ENCODE measurements at places on chromosomes 6 and 20.
A peak's percentile ranks its signal among the peaks of the same experiment; 100 is the strongest.

GRCh38 chr6:70398783-70399728 lies 14.3 kb upstream of the FAM135A start:
- DNase-seq, result peak; percentile 50

DNA sequence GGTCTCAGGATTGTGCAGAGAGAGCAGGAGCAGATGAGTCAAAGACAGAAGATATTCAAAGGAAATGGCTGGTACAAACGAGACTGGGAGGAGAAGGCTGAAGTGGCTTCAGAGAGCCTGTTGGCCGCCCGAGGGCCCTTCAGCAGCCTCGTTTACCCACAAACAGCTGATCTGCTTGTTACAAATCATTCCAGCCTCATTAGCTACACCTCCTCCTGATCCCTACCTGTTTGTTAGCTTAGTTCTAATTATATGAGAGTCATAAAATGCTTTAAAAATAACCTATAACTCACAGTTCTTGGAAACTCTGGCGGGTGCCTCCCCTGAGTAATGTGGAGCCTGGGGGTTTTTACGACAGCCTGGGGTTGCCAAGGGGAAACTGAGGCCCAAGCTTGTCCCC lies 12.6 kb downstream of the GLP1R start:
- no peak for DNase-seq

- no peak for DNase-seq
Measured at GRCh38 chr20:39676857-39677391, 714.8 kb downstream of the DHX35 start.

GRCh38 chr6:134094441-134094840 lies 42.0 kb upstream of the SLC2A12 start:
- no peak for DNase-seq

DNA sequence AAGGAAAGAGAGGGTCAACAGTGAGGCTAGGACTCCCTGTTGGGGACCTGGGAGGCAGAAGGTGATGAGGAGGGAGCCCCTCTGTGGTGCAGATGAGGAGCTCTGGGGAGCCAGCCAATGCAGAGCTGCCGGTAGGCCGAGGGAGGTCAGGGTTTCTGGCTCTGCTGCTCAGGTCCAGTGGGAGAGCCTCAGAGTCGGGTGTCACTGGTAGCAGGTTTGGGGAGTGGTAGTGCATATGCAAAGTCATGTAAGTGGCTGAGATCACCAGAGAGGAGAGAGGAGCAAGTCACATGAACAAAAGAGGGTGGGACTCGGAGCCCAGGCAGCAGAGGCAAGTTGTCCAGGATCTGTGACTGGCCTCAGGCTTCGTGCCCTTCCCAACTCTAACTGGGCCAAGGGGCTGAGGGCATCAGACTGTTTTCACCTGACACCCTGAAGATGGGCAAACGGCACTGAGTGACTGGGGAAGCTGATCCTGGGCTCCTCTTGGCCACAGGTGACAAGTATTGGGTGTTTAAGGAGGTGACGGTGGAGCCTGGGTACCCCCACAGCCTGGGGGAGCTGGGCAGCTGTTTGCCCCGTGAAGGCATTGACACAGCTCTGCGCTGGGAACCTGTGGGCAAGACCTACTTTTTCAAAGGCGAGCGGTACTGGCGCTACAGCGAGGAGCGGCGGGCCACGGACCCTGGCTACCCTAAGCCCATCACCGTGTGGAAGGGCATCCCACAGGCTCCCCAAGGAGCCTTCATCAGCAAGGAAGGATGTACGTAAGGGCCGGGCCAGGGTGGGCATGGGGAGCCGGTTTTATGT lies 6.6 kb downstream of the MMP24OS start:
- no peak for DNase-seq

- DNase-seq, result peak; percentile 57
Measured at GRCh38 chr6:37516076-37516919, 16.6 kb upstream of the CCDC167 start.

- no peak for DNase-seq
Measured at GRCh38 chr6:12066297-12066696, 54.2 kb downstream of the HIVEP1 start.

DNA sequence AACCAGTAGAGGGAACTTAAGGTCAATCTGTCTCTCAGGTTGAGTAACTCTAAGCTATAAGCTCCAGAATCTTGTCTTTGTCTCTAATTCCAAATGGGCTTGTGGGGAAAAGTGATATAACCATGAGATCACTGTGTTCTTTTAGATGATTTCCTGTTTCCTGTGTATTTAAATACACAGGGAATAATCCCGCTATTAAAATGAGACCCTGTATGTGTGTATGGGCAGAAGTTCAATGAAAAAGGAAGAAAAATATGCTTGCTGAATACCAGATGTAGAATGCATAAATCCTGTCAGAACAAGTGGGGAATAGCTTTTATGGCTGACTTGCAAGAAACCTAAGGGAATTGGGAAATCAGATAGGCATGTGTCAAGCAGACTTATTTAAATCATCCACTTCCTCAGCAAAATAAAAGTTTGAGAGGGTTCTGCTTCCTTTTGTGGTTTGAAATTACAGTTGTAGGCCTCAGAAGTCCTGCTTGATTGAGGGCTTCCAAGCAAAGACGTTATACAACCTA lies 164.7 kb upstream of the PDE7B start:
- no peak for DNase-seq

DNA sequence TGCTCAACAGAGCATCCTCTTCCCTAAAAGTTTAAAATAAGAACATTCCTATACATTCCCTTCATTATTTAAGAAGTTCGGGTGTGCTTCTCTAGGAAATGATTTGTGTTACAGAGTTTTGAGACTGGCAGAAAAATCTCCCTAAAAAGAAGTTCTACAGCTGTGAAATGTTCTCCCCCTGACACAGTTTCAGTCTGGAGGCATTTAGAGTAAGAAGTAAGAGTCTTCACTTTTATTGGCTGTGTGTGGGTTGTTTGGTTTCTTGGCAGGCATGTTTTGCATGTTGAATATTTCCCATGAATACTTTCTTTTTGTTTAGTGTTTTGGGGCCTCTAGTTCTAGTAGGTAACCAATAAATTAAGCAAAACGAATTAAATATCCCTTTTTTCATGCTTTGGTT lies 195.9 kb downstream of the TENT5A start:
- DNase-seq, result no peak

DNA sequence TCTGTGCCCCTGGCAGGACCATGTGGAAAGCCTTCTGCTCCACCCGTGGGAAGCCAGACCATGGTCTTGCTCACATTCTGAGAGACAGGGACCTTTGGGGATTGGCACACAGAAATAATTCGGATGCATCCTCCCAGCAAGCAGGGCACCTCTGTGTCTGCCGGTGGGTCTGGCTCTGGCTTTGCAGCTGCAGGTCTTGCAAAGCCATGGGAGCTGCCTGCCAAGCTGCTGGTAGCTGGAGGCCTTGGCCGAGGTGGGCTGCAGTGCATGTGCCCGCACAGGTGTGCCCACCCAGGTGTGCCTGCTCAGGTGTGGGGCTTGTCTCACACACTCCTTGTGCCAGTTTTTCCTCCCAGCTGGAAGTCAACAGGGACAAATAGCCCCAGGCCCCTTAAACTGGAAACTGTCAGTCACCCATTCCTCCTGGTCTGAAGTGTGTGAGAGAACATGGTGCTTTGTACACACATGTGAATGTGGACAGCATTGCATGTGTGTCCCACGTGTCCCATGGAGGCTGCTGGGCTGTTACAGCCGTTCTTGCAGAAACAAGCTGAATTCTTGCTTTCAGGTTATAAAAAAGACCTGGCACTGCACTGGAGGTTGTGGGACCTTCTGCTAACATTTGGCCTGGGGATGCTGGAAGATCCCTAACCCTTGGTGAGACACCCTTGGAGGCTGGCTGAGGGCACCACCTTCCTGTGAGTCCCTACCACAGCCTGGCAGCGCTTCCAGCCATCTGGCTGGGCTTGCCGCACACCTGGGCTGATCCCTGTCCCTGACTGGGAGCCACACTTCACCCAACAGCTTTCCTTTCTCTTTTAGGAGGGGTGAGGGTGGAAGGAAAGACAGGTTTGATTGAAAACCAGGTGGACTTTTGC lies 54.9 kb upstream of the SMOC2 start:
- DNase-seq, result no peak

All from NCI-H524 (cell line).